GM12878 (cell line): ENCODE measurements at places on chromosomes 5 and 9.

DNA sequence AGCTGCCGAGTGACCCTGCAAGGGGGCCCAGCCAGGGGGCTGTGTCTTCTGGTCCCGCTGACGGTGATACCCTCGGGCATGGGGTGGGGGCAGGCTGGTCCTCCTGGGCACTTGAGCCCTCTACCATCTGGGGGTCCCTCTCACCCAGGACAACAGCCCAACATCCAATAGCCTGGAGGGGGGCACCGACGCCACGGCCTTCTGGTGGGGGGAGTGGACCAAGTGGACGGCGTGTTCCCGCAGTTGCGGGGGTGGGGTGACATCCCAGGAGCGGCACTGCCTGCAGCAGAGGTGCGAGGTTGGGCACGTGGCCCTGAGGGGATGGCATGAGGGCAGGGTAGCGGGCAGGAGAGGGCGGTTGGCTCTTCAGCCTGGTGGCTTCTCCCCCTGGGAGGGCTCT, 2.8 kb downstream of the ADAMTSL2 start:
- DNase-seq: no peak

DNA sequence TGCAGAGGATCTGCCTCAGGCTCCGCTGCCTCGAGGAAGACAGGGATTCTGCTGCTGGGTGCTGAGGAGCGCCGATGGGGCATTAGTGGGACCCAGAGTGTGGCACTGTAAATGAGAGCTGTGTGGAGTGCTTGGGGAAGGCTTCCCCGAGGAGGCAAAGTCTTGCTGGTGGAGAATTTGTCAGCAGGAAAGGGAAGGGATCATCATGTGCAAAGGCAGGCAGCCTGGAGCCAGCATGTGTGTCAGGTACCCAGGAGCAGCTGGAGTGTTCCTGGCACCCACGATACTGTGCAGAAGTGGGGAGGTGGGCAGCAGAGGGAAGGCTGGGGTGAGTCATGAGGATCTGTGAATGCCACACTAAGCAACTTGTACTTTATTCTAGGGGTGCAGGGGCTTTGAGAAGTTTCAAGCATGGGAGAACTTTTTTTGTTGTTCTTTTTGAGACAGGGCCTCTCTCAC, 12.3 kb downstream of the B4GALT7 start:
- DNase-seq: no peak

- DNase-seq: no peak
Observed at GRCh38 chr9:71955300-71955915, 44.0 kb downstream of the C9orf85 start.

DNA sequence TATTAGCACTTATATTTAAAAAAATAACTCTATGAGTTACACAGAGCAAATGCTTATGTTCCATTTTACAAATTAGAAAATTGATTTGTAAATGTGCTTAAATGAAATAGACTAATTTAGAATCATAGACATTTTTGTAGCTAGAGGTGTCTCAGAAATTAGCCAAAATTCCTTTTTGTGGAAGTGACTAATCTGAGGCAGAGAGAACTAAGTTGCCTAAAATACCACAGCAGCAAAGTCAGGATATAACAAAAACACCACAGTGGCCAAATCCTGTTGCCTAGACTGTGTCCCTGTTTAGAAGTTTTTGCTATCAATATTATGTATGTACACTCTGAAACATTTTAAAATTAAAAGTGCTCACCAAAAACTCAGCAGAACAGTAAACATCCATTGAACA, 18.7 kb downstream of the ADAMTSL1 start:
- DNase-seq: no peak

- DNase-seq: no peak
Observed at GRCh38 chr5:146944764-146945616, 66.4 kb upstream of the PPP2R2B start.

- DNase-seq: no peak
Observed at GRCh38 chr5:39171647-39172046, 47.7 kb downstream of the FYB1 start.

DNA sequence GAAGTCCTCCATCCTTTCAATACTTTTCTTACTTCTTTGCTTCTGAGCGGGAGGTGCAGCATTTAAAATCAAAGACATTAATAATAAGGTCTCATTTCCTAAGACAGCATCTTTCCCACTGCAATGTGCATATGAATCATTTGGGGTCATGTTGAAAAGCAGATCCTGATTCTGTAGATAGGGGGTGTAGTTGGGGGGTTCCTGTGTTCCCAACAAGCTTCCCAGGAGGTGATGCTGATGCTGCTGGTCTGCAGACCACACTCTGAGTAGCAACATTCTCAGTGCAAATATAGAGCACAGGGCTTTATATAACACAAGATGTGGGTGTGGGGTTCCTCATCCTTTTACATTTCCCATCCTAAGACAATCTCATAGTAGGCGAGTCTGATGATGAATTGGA, 126.5 kb upstream of the PALM2AKAP2 start:
- no peak for DNase-seq

DNA sequence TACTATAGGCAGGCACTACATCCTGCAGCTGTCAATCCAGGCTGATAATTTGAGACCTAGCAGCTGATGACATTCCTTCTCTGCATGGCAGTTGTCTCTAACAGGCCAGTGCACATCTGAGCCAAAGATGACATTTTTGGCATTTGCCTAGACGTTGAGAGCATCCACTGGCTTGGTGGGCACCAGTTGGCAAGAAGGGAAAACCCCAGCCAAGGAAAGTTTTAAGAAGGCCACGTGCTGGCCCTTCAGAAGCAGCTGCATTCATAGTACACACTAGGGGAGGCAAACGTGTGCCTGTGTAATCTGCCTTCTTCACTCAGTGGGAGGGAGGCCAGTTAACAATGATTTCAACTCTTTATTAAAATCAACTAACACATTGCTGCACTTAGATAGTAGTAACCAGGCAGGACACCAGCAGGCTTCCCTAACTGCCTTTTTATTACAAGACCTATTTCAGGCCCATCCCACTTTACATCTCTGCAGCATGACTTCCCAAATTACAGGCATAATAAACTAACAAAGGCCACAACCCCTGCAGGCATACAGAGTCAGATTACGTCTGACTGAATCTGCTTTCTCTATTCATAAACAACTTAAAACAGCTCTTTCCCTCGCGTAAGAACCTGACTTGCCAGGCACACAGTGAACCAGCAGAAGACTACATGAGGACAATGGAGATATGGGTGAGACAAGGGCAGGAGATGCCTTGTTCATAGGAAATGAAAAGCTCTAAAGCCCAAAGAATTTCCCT, 576.3 kb downstream of the PDE4D start:
- no peak for DNase-seq
